ENCODE measurements at places on chromosomes 5 and 9.

DNA sequence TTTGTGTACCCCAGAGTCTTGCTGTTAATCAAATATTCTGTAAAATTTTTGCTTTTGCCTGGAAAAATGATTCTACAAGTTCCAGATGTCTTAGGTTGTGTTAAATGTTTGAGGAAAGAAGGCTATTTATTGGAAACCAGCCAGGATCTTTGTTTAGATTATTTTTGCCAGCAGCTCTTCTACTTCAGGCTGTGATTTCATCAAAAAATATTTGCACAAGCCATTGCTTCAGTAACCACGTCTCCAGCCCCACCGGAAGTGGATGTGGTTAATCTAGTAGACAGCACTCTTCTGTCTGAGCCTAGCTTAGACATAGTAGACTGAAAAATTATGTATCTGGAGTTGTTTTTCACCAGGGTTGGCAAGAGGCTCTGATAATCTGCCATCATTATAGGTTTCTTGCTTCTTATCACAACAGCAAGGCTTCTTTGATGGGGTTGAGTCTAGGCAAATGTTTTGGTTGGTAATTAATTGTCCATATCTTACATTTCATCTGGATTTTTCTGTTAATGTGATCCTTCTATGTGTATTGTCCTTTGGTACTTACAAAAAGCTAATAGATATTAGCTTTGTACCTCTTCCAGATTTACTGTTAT lies 17.1 kb downstream of the KCTD16 start:
- peak; percentile 62 for DNase-seq

- DNase-seq, result peak; percentile 64
These were observed 122.5 kb downstream of the SLC1A3 start for GRCh38 chr5:36728697-36729543.

DNA sequence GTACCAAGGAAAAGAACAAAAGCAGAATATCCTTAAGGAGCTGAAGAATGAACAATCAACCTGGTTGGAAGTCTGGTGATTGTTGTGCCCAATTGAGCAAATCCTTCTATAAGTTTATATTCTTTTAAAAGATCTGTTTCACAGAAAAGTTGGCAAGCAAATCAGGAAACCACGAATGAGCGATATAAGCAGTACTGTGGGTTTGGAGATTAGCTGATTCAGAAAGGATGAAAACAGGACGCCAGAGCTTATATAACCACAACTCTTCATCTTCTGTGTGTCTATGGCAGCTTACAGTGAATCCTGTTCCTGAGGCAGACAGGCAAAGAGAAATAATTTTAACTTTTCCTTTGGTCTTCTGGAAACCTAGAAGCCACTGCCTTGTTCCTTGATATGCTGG lies 61.7 kb downstream of the SLC38A9 start:
- no peak for DNase-seq

DNA sequence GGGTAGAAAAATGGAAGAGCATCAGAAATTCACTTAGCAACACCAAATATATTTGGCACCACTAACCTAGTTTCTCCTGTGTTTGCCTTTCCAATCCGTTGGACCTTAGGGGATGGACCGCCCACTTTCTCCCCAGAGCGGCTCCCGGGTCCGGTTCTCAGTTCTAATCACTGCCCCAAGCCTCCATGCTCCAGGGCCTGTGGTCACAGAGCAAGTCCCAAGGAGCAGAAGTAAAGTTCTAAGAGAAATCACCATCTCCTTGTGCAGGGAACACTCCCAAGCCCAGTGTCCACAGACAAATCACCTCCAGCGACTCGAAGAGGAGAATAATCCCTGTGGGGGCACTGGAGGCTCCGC lies 728 bp upstream of the SLC1A1 start:
- no peak for DNase-seq

- DNase-seq, result no peak
These were observed 434.5 kb upstream of the POU5F2 start for GRCh38 chr5:94175912-94176311.

DNA sequence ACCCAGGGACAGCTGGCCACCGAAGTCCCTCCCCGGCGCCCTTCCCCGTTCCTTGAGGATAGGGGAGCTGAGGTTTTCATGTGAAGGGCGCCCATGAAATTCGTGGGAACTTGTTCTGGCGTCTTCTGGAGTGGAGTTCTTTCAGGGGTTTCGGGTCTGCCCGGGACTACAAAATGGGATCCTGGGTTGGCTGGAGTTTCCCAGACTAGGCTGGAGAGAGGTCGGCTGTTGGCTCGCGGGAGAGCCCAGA lies 3.6 kb upstream of the RGMB start:
- DNase-seq, result no peak

GRCh38 chr5:81172710-81173109 lies 60.4 kb upstream of the CKMT2 start:
- DNase-seq, result no peak

DNA sequence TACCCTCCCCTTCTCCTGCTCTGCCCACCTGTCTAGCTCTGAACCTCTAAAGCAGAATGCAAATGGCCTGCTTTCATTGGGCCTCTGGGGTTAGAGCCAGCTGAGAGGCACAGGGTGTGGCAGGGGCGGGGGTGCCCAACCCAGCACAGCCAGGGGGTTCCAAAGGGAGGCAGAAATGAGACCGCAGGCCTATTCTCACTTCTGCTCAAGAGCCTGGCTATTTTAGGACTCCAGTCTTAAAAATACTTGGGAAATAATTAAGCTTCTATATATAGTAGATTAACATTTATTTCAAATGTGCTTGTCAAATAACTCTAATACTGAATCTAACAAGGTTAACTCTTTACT lies 5.7 kb downstream of the QSOX2 start:
- DNase-seq, result peak; percentile 73

DNA sequence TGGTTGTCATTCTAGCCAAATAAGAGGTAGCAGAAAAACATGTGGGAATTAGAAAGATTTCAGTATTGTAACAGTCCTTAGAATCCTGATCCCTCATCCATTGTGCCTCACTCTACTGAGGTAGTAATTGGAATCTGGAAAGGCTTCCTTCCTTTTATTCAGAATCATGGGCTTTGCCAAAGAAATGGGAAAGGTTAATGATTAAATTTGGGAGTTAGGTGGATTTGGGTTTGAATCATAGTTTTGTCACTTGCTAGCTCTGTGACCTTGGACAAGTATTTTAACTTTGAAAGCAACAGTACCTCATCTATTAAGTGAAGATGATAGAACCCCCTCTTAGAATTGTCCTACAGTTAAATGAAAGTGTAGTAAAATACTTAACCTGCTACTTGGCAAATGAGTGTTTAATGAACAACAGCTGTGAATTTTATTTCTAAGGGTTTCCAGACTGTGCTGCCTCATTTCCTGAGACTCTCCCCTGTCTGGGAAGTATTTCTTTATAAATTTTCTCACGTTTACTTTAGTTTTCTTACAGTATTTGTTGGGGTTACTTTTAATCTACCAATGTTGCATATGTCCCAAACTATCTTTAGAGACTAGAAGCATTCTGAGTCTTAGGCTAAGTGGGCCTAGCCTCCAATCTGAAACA lies 11.7 kb downstream of the SPDL1 start:
- DNase-seq, result no peak

DNA sequence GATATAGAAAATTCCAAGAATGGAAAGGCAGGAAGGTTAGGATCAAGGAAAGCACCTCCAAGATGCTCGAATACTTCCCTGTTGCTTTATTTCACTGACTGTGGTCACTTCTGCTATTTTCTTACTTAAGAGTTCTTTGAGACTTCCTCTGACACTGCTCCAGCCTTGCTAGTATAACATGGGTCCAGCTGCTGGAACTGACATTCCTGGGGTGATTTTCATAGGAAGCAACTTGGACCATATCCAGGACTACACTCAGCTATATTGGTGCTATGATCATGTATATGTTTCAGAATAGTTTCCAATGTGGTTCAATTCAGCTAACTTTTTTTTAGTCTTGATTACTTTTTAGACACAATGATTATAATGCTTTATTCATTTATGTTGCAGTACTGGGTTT lies 81.6 kb upstream of the CKMT2 start:
- DNase-seq, result no peak

- no peak for DNase-seq
These were observed 78.1 kb upstream of the PRLR start for GRCh38 chr5:35308421-35308820.

GRCh38 chr9:32581512-32582143 lies 8.7 kb upstream of the NDUFB6 start:
- no peak for DNase-seq

- no peak for DNase-seq
These were observed 36.7 kb downstream of the FBXW2 start for GRCh38 chr9:120756531-120756930.

DNA sequence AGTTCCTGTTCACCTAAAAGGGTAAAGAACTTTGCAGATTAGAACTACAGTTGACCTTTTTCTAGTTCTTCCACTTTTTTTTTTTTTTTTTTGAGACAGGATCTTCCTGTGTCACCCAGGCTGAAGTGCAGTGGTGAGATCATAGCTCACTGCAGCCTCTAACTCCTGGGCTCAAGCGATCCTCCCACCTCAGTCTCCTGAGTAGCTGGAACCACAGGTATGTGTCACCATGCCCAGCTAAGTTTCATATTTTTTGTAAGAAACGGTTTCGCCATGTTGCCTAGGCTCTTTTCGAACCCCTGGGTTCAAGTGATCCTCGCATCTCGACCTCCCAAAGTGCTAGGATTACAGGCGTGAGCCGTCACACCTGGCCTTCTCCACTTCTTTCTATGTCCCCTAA lies 39.7 kb upstream of the TNFAIP8 start:
- DNase-seq, result no peak

- DNase-seq, result no peak
These were observed 475.7 kb downstream of the ENC1 start for GRCh38 chr5:74164725-74165235.

DNA sequence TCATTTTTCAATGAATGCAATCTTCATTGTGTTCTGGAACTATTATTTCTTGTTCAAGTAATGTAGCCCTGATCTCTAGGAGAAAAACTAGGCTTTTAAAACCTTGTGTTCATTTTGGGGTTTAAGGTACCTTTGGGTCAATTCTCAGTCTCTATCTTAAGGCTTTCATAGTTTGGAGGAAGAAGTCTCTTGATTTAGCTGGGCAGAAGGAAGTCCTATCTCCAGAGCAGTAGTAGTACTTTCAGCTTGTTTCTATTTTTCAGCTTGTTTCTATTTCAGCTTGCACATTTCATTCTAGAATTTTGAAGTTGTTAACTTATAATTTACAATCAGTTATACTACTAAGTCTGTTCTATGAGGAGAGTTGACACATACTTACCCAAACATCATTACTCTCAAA lies 15.2 kb downstream of the CSNK1G3 start:
- no peak for DNase-seq

DNA sequence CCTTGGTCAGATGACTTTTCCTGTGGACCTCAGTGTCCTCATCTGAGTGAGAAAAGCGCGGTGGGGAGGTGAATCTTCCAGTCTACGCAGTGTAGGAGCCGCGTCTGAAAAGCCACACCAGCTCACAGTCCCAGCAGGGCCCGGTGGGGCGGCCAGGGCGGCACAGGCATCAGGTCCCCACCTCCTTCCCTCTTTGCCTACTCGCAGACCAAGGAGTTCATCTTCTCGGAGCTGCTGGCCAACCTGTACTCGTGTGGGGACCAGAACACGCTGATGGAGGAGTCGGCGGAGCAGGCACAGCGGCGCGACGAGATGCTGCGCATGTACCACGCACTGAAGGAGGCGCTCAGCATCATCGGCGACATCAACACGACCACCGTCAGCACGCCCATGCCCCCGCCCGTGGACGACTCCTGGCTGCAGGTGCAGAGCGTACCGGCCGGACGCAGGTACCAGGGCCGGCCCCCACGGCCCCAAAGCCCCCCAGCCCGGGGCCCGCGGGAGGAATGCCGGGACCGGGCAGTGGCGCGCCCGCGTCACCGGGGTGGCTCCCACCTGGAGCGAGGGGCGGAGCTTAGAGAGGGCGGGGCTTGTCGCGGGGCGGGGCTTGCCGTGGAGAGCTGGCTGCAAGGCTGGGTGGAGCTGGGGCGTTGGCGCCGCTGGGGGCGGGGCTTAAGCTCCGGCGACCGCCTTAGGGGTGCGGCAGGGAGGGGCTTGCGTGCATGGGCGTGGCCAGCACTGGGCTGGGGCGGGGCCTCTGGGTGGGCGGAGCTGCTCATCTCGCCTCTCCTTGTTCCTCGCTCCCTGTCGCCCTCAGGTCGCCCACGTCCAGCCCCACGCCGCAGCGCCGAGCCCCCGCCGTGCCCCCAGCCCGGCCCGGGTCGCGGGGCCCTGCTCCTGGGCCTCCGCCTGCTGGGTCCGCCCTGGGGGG lies 25.6 kb downstream of the GOLGA2 start:
- DNase-seq, result peak; percentile 99

DNA sequence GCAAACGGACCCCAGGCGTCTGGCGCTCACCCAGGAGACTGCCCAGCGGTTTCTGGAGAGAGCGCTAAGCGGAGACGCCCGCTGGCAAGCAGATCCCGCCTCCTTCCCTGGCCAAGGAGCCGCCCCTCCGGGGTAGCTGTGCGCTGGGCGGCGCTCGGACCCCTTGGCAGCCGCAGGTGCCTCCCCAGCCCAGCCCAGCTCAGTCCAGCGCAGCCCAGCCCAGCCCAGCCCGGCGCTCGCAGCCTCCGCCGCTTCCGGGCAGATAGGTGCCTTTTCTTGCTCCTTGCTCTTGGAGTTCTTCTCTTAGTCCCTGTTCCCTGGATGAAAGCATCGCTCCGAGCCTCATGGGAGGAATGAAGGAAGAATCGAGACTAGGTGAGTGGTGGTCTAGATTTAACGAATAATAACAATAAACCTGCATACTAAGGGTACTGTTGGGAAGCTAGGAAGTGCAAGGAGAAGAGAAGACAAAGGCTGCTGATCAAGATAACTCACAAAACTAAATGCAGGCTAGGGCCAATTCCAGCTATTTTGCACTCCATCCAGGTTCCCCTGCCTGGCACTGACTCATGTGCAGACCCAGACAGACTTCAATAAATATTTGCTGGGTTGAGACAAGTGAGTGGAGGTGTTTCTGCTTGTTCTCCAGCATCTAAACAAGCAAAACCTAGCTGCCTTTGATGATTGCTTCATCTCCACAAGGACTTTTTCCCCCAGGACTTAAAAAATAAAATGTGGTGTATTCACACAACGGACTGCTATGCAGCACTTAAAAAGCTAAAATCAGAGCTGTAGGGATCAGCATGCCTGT lies at the start of gene STK32A:
Gene STK32A (plus strand): TSS at position 202 of the 811 bp plus-strand sequence. CDS start 4,609 bp downstream, outside the sequence.
- DNase-seq, result no peak

GRCh38 chr5:137616046-137616445 lies 116.9 kb upstream of the SPOCK1 start:
- no peak for DNase-seq

- DNase-seq, result no peak
These were observed 410.8 kb downstream of the CETN3 start for GRCh38 chr5:89998519-89999305.

GRCh38 chr9:72443855-72444254 lies 77.6 kb upstream of the TMC1 start:
- peak; percentile 33 for DNase-seq

All from memory B cell (primary cell).